ENCODE measurements at places on chromosomes 16 and 17.

DNA sequence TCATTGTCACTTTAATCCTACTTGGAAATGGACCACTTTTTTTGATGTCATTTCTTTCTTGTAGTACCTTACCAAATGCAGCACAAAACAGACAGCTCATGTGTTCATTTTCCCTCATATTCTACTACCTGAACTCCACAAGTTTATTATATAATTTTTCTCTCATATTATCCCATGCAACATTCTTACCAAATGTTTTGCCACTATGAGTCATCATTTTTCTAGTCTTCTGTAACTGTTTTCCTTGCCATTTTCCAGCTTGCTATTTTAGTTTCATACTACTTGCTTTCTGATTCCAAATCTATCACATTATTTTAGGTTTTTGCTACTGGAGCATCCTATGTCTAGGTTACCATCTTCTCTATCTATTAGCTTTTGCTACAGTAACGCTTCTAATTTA is 332.7 kb downstream of the ZFHX3 start:
- DNase-seq = no peak

DNA sequence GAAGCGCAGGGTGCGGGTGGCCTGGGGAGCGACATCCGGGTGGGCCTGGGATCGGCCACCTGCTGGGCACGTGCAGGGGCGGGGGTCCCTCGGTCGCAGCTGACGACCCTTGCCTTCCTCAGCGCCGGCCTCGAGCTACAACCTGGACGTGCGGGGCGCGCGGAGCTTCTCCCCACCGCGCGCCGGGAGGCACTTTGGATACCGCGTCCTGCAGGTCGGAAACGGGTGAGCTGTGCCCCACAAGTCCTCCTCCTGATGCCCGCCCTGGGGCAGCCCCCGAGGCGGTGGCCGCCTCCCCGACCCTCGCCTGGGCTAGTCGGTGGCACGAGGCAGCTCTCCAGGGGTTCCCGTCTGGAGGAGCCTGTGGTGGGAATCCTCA is 1.5 kb downstream of the ITGAL start:
- no peak for DNase-seq

GRCh38 chr16:78474762-78475161 is 375.3 kb downstream of the WWOX start:
- DNase-seq = no peak

- no peak for DNase-seq
Measured at GRCh38 chr17:12664252-12664651, 1.4 kb upstream of the MYOCD start.

DNA sequence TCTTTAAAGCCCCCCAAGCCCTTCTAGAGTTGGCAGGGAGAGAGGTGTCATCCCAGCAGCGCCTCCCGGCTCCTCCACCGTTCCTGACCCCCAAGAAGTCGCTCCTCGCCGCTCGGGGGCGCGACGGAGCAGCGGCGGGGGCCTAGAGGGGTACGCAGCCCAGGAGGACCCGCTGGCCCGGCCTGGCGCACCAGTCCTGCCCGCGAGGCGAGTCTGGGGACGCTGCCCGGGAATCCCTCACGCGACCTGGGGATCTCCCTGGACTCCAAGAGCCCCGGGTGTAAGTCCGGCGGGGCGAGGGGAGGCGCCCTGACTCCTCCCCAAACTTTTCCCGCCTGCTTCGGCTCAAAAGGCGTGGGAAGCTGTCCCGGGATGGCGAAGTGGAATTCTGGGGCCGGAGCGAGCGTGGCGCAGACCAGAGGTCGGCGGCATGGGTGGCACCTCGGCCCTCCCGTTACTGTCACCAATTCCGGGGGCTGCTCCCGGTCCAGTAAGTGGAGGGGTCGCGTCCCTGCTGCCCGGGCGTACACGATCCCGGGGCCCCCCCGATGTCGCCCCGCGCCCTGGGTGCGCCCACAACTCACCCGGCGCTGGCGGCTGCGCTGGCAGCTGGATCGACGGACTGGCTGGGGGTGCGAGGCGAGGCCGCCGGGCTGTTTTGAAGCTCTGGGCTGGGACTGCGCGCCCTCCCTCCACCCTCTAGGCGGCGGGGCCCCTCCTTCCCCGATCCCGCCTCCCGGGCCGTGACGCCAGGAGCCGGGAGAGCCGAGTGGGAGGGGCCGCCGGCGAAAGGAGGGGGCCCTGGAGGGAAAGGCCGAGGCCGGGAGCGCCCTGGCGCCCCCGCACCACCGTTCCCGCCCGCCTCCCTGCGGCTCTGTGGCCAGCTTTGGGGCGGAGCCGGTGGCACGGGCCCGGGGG is at the start of gene EMP2:
Gene EMP2 (minus strand): TSS at position 634 of the 918 bp plus-strand sequence. CDS start 32,981 bp downstream, outside the sequence.
- DNase-seq = no peak

DNA sequence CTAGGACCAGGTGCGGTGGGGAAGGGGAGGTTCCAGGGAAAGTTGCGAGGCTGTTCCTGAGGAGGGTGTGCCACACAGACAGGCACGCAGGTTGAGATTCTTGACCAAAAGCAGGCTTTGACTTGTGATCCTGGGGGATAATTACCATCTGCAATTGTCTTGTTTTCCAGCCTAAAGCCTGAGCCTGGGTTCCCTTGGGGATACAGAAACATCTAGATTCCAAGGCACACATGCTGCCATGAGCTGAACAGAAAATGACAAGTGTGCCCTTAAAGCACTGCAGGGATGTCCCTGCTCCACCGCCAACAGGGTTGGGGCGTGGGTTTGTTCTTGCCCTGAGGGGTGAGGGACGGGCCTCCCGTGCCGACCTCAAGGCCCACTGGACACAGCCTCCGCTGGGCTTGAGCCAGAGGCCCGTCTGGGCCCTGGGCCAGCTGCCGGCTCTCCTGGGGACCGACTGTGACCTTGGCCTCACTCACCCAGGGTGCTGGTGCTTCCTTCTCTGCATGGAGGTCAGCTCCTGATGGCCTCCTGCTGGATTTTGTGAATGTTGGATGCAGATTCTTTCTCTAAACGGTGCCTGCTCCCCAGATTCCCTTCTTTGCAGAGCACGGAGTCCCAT is 14.0 kb downstream of the CA5A start:
- DNase-seq = no peak

DNA sequence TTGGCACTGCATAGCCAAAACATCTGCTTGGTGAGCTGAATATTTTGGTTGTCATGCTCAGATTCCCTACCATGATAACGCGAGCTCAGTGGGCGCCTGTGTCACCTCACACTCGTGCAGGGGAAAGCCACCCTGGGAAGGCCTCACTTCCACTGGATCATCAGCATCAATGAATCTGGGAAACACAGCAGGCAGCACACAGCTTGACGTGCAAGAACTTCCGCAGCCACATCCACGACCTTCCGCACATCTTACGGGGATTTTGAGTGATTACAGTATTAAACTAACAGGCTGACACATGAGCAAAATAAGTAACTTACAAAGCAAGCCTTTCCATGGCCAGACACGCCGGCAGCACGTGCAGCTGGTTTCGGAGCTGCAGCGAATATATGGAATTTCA is 54.7 kb upstream of the FOXF1 start:
- DNase-seq = no peak

DNA sequence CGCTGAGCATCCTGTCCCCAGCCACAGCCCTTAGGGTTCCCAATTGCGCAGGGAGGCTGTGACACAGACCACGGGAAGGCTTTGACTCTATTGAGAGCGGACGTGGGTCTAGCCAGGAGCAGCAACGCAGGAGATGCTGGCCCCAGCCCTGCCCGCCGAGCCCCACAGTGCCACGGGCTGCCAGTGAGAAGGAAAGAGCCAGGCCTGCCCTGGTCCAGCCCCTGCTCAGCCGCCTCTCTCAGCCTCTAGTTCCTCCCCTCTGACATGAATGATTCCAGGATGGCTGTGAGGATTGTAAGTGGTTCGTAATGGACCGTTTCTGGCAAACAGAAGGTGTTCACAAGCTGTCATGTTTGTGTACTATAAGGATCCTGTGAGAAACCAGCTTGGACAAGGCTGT is 2.5 kb downstream of the BHLHA9 start:
- DNase-seq = no peak

DNA sequence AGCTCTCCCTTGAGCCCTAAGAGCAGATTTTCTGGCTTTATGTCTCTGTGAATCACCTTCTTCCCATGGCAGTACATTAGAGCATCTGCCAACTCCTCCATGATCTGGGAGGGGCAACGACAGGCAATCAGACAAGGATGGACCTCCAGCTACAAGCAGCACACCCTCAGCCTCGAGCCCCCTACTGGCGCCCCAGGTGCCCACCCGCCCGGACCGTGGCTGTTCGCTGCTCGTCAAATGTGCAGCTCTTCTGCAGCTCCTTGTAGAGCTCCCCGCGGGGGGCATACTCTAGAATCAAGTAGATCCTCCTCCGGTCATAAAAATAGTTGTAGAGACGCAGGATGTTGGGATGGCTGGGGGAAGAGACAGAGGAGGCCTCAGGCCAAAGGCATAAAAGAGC is 3.8 kb downstream of the AURKB start:
- DNase-seq = no peak

GRCh38 chr17:2192367-2193057 is 111.1 kb downstream of the SMG6 start:
- peak; percentile 63 for DNase-seq

All from CD4-positive, alpha-beta T cell treated with Interleukin-10 for 1 hour (primary cell).